Epithelial cell of proximal tubule (primary cell): ENCODE measurements at places on chromosomes 13 and 19. TPM values are rescaled to one million over a fixed set of nuclear protein-coding genes. Genes with fewer than 3 reads are reported as not detected.

The SLC27A5 gene
- 14.8 and 15.8 TPM in 2 replicates for total RNA-seq

- no peak for DNase-seq
Observed at GRCh38 chr19:47886010-47886559, at the start of gene SULT2A1. Gene SULT2A1, minus strand, starts transcription at chr19:47886315. Its CDS starts 58 bp downstream, at chr19:47886257.

DNA sequence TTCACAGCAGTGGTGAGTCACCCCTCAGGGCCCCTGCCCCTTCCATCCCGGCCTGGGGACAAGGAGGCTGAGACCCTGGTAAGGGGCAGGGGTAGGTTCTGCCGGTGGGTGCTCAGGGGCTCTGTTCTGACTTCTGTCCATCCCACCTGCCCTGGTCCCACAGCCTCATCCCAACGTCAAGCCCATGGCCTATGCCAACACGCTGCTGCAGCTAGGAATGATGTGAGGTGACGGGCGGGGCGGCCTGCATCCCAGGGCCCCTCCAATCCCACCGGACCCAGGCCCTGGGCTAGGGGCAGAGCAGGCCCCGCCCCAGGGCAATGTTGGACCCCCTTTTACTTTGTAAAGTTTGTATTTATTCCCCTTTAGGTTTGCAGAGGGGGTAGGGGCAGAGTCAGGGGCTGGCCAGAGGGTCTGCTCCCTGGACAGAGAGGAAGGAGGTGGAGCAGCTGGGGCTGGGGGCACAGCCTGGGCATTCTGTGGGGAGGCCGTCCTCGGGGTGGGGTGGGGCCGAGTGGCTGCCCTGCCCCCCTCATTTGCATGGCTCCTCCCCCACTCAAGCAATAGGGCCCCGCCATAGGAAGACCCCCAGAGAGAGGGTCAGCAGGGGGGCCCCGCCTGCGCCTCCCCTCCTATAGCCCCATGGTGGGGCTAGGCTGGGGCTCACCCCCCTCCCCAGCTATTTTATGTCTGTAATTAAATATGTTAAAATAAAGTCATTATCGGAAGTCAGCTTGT is 23.1 kb downstream of the CCDC8 start:
- no peak for DNase-seq

DNA sequence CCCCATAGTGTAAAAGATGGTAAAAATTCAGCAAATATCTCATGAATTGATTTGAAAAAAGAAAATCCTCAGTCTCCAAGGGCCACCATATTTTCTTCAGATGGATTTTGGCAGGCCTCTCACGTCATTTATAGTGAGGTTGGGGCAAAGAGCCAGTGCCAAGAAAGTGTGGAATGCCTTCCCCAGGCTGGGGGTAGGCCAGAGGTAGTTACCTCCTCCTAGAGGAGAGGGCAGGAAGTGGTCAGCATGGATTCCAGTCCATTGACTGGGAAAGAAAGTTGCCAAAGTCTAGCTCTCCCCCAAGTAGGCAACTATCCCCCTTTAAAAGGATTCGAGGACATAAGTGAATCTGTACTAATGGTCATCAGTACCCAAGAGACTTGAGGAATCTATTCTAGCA is 68.4 kb upstream of the KCTD4 start:
- no peak for DNase-seq

- no peak for DNase-seq
Observed at GRCh38 chr19:18875726-18876125, 20.2 kb downstream of the CERS1 start.

DNA sequence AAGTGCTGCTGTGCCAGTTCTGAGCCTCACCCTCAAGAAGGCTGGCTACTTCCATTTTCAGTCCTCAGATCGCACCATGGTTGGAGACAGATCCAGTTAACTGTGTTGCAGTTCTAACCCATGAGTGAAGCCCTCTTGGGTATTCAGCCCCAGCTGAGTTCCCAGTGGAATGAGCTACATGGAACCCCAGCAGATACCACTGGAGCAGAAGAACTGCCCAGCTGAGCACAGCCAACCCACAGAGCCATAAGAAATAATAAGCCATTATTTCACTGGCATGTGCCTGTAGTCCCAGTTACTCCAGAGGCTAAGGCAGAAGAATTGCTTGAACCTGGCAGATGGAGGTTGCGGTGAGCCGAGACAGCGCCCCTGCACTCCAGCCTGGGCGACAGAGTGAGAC is 59.9 kb downstream of the LATS2 start:
- no peak for DNase-seq

The EFNB2 gene
- 25.6 and 56.9 TPM in 2 replicates for total RNA-seq

The OLFM4 gene
- 0.07 TPM in 1 of 2 replicates, not detected in the other for total RNA-seq

- no peak for DNase-seq
Observed at GRCh38 chr13:99288089-99288488, 19.1 kb downstream of the GPR183 start.

The IGFL2 gene
- not detected in 2 replicates for total RNA-seq

- no peak for DNase-seq
Observed at GRCh38 chr13:110914331-110915056, 375 bp downstream of the ANKRD10 start.

The KLK2 gene
- total RNA-seq = not detected in 2 replicates

GRCh38 chr13:41643507-41643906 is 186.2 kb downstream of the RGCC start:
- no peak for DNase-seq

DNA sequence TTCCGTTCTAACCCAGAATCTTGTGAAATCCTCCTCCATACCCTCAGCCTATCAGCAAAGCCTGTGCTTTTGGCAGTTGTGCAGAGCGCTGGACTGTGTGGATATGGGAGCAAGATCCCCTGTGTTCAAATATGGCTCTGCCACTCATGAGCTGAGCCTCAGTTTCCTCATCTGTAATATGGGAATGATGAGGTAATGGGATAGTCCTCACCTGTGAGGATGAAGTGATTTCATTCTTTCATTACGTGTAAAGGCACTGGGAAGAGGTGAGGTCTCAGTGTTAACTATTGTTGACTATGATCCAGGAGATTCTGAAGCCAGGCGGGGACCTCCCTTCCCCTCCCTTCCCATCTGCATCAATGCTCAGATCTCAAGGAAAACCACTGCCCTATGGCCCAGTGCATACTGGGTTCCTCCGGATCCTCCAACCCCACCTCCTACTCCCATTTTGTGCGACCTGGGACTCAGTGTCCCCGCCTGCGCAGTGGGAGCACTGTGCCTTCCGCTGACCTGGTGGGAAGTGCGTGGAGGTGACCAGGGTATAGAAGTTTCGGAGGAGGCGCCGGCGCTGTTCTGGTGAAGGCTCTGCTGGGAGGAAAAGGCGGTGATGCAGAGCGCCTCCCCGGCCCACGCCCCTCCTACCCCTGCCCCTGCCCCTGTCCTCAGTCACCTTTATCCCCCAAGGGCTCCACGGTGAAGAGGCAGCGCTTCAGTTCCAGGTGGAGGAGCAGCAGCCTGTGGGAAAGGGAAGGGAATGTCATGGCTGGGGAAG is 5.0 kb downstream of the FUZ start:
- no peak for DNase-seq
